ENCODE measurements at places on chromosomes 2 and 18. TPM values are rescaled to one million over a fixed set of nuclear protein-coding genes. Genes with fewer than 3 reads are reported as not detected.

The SRD5A2 gene
- total RNA-seq = not detected

The GLS gene
- 31.6 TPM for total RNA-seq

The LOXL3 gene
- 4.4 TPM for total RNA-seq

The NEU2 gene
- total RNA-seq = not detected

The CHST9 gene
- 14.1 TPM for total RNA-seq

The HRH4 gene
- not detected for total RNA-seq

The IL37 gene
- total RNA-seq = not detected

The GLI2 gene
- 1.5 TPM for total RNA-seq

The GREB1 gene
- total RNA-seq = 4.8 TPM

The PREB gene
- total RNA-seq = 45.0 TPM

The RNF144A gene
- total RNA-seq = 11.8 TPM

The GPBAR1 gene
- 0.60 TPM for total RNA-seq

The CPLX4 gene
- total RNA-seq = not detected

The PLGLB1 gene
- 1.9 TPM for total RNA-seq

The ALPG gene
- total RNA-seq = not detected

The IKZF2 gene
- 5.5 TPM for total RNA-seq

The CXCR1 gene
- total RNA-seq = 1.9 TPM

The CRYBA2 gene
- not detected for total RNA-seq

The C1QL2 gene
- not detected for total RNA-seq

The IL36G gene
- not detected for total RNA-seq

The CDH19 gene
- total RNA-seq = 17.3 TPM

The MTCL1 gene
- total RNA-seq = 15.9 TPM

The LOXHD1 gene
- total RNA-seq = 0.54 TPM

The CLEC4F gene
- total RNA-seq = 0.16 TPM

The PKDCC gene
- total RNA-seq = 42.6 TPM

The ZDBF2 gene
- total RNA-seq = 7.3 TPM

The CACNB4 gene
- total RNA-seq = 1.5 TPM

The DNAH7 gene
- total RNA-seq = 0.42 TPM

The RGPD8 gene
- total RNA-seq = 6.8 TPM

The COL4A4 gene
- total RNA-seq = 3.4 TPM

The CYP27A1 gene
- total RNA-seq = 7.4 TPM

The FAM237A gene
- total RNA-seq = not detected

The SP140 gene
- 0.62 TPM for total RNA-seq

The TMEM18 gene
- 11.3 TPM for total RNA-seq

The TSGA10 gene
- total RNA-seq = 5.9 TPM

The TBR1 gene
- total RNA-seq = not detected

The AQP12B gene
- total RNA-seq = not detected

The EIF4E2 gene
- 46.9 TPM for total RNA-seq

The DLX1 gene
- total RNA-seq = not detected

The LMAN2L gene
- 18.4 TPM for total RNA-seq

The GRB14 gene
- total RNA-seq = 12.0 TPM

The COL4A3 gene
- 2.0 TPM for total RNA-seq

The CYP26B1 gene
- 2.6 TPM for total RNA-seq

The RAB10 gene
- 99.7 TPM for total RNA-seq

The TEKT4 gene
- total RNA-seq = 0.45 TPM

The SCTR gene
- total RNA-seq = 0.44 TPM

The POLR1B gene
- 6.0 TPM for total RNA-seq

The FAM117B gene
- total RNA-seq = 4.2 TPM

The CAMKMT gene
- total RNA-seq = 5.3 TPM

The LBX2 gene
- total RNA-seq = not detected

The ITPRIPL1 gene
- 1.5 TPM for total RNA-seq

The LINC00305 gene
- total RNA-seq = not detected

The SCG2 gene
- 0.12 TPM for total RNA-seq

The MDH1 gene
- total RNA-seq = 1,101 TPM

The TWIST2 gene
- total RNA-seq = 0.56 TPM

The KCNE4 gene
- 1.5 TPM for total RNA-seq

The CNGA3 gene
- not detected for total RNA-seq

The STK17B gene
- total RNA-seq = 6.2 TPM
